Activated T-helper 1 cell treated with Interleukin-2 at 50 U/mL for 16 hours (primary cell): ENCODE measurements at places on chromosomes 3 and 15.

GRCh38 chr3:151816091-151816604 lies 2.2 kb downstream of the AADAC start:
- DNase-seq: no peak

GRCh38 chr3:9035961-9036360 lies 72.7 kb upstream of the RAD18 start:
- DNase-seq: no peak

DNA sequence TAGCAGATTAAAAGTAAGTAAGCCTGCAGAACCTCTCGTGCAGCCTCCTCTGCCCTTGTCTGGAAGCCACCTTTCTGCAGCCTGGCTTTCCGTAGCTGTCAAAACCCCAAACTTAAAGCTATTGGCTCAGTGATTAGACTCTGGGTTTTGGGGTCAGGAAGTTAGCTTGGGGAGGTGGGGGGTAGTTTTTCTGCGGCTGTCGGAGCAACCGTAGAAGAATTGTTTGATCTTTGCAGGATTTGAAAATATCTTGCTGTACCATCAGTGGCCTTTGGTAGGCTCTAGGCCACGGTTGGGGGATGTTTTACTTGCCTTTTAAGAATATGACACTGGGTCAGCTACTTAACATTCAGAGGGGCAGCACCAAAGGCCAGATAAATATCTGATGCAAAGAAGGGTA lies 88.4 kb upstream of the RASGRP1 start:
- peak; percentile 67 for DNase-seq

DNA sequence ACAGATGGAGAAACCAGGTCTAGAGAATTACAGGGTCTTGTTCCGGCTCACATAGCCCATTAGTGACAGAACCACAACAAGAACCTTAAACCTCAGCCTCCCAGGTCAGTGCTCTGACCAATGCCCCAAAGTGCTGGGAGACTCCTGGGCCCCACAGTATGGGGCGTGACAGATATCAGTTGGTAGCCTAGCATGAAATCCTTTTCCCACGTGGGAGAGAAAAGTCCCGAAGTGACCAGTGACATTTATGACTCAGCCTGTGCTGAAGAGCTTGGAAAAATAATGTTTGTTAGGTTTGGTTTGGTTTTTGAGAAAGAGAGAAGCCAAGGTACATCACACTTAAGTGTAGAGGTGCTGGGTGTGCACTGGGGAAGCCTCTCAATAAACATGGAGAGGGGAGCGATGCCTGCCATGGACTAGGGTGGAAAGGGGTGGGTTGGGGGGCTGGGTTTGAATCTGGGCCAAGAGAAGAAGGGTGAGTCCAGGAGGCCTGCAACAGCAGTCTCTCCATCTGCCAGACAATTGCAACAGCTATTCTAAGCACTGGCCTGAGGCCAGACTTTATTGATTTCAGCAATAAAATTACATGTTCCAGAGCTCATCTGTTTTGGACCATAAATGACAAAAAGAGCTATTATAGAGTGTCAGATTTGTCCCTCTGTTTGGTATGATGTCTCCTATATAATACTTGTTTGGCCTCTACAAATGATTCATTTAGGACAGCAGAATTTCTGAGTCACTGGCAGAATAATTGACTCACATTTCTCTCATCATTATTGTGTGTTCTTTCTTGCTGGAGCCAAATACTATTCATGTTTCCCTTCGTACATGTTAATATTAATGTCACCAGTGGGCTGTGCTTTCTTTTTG lies 43.4 kb downstream of the C2CD4A start:
- no peak for DNase-seq

- no peak for DNase-seq
Observed at GRCh38 chr15:40354408-40355171, 3.4 kb upstream of the DISP2 start.

DNA sequence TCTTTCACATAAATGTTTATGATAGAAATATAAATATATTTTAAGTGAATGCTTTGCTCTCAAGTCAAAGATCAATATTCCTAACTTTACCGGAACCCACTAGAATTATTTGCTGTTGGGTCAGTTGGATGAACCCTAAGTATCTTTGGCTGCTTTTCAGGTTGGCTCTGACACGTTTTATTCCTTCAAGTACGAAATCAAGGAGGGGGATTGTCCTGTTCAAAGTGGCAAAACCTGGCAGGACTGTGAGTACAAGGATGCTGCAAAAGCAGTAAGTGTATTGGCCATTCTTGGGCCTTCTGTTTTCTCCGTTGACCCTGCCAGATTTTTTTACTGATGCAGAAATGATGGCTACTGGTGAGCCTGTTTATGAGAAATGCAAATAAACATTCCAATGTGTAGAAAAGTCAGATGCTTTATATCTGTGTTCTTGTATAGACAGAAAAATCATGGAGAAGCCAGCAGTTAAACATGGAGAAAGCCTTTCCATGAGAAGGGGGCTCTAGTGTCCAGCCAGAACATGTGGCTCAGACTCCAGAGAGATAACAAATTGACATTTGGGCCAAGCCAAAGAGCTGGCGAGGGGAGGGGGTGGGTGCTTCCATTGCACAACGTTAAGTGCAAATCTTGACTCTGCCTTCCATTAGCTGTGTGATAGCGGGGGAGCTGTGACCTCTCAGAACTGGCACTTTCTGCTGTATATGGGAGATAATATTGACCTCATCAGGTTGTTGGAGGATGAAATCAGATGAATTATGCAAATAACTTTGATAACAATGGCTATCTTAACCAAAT lies 3.0 kb downstream of the KNG1 start:
- DNase-seq: no peak

- DNase-seq: peak; percentile 17
Observed at GRCh38 chr15:68210821-68211655, 5.9 kb upstream of the CALML4 start.

- DNase-seq: no peak
Observed at GRCh38 chr3:45320986-45321385, 67.4 kb upstream of the LARS2 start.

DNA sequence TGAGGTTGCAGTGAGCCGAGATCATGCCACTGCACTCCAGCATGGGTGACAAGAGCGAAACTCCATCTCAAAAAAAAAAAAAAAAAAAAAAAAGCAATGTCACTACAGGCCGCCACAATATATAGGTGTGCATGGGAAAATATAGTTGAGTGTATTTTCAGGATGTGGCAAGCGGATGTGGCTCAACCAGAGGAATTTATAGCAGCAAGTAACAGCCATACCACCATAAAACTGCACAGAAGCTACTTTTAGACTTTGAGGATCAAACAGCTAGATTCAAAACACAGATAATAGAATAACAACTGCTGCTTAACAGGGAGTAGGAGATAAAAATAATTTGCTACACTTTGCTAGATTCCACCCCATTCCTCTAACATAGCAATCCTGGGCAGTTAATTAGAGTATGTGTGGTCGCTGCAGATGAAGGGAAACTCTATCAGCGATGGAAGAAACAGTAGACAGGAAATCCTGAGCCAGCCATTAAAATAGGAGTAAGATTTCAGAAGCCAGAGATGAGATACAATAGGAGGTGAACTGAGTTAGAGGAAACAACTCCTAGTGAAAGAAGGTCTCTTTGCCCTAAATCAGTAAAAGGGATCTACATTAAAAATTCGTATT lies 318.7 kb upstream of the STT3B start:
- DNase-seq: no peak

GRCh38 chr15:52337198-52337853 lies 41.7 kb upstream of the MYO5C start:
- no peak for DNase-seq

GRCh38 chr3:126834596-126835471 lies 130.8 kb downstream of the CHCHD6 start:
- no peak for DNase-seq

DNA sequence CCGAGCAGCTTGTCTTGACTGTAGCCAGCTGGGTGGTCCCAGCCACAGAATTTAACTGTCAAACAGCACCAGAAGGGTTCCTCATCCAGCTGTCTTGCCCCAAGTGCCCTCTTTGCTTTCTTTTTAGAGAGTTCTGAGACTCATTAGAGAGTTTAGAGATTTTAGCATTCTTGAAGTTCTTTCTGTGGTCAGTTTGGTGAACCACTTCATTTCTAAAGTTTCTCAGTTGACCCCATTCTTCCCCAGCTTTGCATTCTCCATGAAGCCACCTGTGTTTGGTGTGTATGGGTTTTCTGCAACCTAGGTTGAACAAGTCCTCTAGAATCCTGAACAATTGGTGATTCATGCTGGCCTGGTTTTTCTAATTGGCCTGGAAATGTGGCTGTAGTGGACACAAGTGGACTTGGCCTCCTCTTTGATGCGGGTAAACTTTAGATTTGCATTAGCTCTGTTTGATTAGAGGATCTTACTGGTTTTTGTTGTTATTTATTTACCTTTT lies 33.7 kb downstream of the FLNB start:
- no peak for DNase-seq

DNA sequence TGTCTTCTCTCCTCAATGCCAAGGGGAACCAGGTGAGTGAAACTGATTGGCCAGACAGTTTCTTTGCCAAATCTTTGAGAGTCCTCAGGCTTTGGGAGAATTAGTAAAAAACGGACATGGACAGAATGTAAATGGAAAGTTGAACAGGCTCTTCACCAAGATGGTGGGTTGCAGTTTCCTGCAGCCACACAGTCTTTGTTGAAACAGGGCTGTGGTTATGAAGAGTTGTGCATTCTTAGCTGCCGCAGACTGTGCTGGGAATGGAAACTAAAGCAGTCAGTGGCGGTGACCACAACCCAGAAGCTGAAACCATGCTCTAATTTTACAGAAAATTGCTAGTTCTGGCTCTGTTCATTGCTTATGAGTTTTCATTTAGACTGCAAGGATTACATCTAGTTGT lies 42.1 kb upstream of the TASOR start:
- DNase-seq: peak; percentile 14

GRCh38 chr15:64161688-64162477 lies 939 bp downstream of the PPIB start:
- no peak for DNase-seq
